NCI-H1436 treated with DMSO at 0.1 percent for 48 hours (cell line): ENCODE measurements at places on chromosomes 13 and 19.

GRCh38 chr13:43297967-43298678 lies 274.7 kb downstream of the DNAJC15 start:
- no peak for DNase-seq

DNA sequence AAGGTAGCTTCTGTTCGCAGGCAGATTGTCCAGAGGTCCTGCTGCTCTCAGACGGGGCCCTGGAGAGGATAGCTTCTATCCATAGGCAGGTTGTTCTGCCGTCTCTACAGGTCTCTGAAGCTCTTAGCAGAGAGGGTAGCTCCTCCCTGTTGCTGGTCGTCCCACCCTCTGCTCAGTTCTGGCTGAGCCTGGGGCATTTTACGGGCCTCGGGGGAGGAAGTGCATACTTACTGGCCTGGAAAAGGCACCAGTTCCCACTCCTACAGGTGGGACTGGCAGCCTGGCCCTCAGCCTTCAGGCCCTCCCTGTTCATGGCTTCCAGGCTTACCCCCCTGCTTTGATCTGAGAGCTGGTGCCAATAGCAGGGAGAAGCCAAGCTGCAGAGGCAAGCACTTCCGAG lies 42.3 kb downstream of the USPL1 start:
- no peak for DNase-seq

DNA sequence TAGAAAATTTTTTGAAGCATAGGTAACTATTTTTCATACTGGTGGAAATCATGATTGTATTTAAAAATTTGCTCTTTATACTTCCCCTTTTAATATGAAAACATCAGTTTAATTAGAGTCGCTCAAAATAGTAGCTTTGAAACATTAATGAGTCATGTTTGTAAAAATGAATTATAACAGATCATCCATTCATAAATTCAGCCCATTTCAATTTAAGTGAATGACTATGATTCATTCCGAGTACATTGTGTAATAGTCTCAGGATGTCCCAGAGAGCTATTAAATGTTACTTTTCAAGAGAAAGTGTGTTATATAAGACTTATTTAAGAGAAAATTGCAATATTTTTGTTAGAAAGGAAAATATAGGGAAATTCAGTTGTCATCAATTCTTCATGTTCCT lies 111.0 kb downstream of the FNDC3A start:
- no peak for DNase-seq

GRCh38 chr13:49791315-49791710 lies 1.2 kb downstream of the KPNA3 start:
- DNase-seq: no peak

GRCh38 chr13:113763961-113764792 lies 5.2 kb downstream of the TMEM255B start:
- no peak for DNase-seq

DNA sequence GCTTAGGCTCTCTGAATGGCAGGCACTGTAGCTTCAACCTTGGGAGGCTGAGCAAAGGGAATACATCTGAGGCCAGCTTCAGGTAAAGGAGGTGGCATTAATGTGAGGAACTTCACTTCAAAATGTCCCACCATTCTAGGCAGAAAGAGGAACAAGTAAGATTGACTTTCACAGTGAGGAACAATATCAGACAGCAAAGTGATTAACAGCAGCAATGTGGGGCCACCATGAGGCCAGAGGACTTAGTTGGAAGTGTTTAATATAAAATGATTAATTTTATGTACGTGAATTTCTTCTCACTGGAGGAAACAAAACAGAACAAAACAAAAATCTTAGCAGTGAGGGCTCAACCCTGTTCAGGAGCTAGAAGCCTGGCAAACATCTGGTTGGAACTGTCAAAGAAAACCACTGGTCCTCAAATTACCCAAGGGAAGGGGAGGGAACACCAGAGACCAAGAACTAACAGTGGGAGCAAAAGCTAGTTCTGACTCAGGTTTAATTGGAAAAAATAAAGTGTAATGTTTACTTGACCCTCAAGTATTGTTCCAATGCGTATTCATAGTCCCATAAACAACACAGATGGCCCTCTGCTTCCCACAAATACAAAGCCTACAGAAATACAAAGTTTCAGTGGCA lies 43.9 kb upstream of the FRY start:
- DNase-seq: no peak

GRCh38 chr13:54574791-54575190 lies 1546.2 kb downstream of the OLFM4 start:
- DNase-seq: no peak

DNA sequence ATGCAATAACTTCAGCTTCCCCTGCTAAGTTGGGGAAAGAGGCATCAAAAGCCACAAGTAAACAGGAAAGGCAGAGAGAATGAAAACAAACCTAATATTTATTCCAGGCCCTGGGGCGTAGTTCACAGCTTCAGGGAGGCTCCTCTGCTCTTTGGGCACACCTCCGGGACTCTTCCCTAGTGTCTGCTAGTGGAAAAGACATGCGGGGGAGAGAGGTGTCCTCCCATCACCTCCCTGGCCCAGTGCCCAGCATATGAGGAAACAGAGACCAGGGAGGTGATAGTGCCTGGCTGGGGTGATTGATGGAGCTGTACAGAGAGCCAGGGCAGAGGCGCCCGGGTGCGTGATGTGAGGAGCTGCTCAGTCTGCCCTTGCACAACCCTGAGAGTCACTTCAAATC lies 71.0 kb downstream of the RASL11A start:
- no peak for DNase-seq

GRCh38 chr19:6414793-6415590 lies 9.6 kb downstream of the KHSRP start:
- DNase-seq: no peak

GRCh38 chr13:51822106-51822815 lies 18.3 kb upstream of the DHRS12 start:
- DNase-seq: no peak

DNA sequence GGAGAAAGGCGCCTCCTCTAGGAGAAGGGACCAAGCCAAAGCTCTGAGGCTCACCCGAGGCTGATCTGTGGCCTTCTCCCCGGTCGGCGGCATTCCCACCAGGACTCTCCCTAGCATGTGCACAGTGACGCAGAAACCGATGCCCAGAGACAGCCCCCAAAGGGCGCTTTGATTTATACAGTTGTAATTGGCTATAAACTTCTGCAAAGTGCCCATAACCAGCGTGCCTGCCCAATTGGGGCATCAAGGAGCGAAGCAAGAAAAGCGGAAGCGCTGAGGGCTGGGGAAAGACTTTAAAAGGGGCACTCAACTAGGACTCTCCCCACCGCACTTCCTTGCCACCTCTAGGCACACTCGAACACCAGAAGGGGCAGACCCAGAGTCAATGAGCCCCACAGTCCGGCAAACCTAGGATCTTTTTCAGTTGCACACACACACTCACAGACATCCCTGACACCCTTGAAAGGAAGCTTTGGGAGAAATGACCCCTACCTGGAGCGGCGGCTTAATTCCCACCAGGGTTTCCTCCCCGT lies 1.8 kb downstream of the CDX2 start:
- DNase-seq: no peak

DNA sequence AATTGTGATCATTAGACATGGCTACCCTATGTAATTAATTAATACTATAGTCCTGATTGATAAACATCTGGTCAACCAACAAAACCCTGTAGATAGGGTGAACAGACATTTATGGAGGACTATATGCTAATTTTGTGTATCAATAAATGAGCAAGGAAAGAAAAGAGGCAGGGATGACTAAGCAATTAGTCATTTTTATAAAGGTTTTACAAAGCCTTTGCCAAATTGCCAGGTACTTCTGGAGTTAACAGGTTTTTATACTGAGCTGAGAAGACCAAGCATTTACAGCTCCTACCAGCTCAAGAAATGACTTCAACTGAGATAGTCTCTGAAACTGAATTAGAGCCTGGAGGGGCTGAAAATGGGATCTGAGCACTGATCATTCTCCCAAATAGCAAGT lies 186.8 kb upstream of the PRR20A start:
- no peak for DNase-seq

DNA sequence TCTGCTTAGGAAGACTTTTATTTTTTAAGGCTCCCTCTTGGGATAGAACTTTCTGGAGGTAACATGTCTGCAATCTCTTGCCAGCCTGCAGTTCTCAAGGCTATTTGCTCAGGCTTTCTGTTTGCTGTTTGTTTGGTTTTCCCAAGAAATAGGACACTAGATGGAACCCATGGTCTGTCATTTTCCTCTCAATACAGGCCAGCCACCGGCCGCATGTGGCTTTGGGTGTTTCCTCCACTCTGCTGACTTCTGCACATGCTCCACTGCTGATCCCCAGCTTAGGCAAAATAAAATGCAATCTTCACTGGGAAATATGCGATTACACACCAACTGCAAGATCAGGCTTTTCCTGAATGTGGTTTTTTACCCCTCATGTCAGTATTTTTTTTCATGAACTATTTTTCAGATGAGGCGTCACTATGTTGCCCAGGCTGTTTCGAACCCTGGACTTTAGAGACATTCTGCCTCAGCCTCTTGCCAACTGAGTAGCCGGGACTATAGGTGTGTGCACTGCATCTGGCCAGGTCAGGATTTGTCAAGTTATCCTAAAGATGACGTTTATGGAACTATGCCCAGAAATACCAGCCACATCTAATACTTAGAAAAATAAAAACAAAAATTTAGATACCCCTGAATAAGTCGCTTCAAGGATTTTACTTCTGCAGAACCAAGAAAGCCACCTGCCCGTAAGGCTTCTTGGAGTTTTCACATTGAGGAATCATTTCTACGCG lies 94.3 kb upstream of the PABPC3 start:
- no peak for DNase-seq

GRCh38 chr19:20124879-20125278 lies 42.1 kb upstream of the ZNF486 start:
- no peak for DNase-seq

- no peak for DNase-seq
These were observed 22.3 kb upstream of the SPACA7 start for GRCh38 chr13:112353856-112354255.

GRCh38 chr19:15562861-15563260 lies 52.2 kb upstream of the CYP4F8 start:
- no peak for DNase-seq

GRCh38 chr13:43522788-43523187 lies 264.0 kb downstream of the ENOX1 start:
- no peak for DNase-seq

- DNase-seq: no peak
These were observed 136.8 kb upstream of the SERP2 start for GRCh38 chr13:44236801-44237207.

DNA sequence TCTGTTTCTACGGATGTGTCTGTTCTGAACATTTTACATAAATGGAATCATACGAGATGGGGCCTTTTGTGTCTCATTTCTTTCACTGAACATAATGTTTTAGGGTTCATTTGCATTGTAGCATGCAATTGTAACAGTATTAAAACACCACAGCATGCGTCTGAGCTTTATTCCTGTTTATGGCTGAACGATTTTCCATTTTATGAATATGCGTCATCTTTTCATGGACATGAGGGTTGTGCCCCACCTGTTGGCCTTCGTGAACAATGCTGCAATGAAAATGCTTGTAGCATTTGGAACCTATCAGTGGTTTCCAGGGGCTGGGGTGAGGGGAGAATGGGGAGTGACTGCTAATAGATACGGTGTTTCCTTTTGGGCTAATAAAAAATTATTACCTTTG lies 5.1 kb downstream of the OR10H1 start:
- DNase-seq: no peak

DNA sequence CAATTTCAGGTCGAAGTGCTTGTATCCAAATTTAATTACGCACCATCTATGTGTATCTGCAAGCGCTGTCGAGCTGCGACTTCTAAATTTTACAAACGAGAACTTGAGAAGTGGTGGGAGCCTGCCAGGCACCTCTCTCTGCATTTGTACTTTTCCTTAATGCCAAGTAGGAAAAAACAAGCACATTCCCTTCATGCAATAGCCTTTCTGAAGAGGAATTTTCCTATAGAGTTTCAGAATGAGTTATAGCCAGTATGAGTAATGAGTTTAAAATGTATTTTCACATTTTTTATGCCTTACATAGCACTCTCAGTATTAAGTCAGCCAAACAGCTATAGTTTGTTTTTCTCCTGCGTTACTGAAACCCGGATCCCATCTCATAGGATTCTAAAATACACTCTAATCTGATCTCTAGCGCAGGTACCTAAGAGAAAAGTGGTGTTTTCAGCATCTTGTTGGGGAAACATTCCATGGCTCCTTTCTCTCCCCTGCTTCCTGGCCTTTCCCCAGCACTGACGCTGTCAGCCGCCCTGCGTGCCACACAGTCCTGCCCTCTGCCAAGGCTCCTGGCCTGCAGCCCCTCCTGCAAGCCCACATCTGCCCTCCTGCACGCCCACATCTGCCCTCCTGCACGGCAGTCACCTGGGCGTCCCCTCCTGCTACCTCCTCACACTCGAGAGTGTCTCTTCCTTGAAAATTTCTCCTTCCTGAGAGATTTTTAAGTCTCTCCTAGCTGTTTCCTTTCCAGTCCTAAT lies 526.9 kb downstream of the MYO16 start:
- no peak for DNase-seq

DNA sequence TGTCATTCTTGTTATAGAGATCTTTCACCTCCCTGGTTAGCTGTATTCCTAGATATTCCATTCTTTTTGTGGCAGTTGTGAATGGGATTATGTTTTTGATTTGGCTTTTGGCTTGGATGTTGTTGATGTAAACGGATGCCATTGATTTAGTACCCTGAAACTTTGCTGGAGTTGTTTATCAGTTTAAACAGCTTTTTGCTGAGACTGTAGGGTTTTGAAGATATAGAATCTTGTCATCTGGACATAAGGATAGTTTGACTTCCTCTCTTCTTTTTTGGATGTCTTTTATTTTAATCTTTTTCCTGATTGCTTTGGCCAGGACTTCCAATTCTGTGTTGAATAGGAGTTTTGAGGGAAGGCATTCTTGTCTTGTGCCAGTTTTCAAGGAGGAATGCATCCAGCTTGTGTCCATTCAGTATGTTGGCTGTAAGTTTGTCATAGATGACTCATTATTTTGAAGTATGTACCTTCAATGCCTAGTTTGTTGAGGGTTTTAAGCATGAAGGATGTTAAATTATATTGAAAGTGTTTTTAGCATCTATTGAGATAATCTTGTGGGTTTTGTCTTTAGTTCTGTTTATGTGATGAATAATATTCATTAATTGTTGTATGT lies 16.8 kb downstream of the ZNF431 start:
- no peak for DNase-seq

GRCh38 chr13:112453207-112453829 lies 77.2 kb downstream of the SPACA7 start:
- DNase-seq: no peak

GRCh38 chr19:3778899-3779723 lies 7.1 kb downstream of the MATK start:
- no peak for DNase-seq

GRCh38 chr19:919199-920050 lies 2.3 kb downstream of the KISS1R start:
- DNase-seq: no peak

DNA sequence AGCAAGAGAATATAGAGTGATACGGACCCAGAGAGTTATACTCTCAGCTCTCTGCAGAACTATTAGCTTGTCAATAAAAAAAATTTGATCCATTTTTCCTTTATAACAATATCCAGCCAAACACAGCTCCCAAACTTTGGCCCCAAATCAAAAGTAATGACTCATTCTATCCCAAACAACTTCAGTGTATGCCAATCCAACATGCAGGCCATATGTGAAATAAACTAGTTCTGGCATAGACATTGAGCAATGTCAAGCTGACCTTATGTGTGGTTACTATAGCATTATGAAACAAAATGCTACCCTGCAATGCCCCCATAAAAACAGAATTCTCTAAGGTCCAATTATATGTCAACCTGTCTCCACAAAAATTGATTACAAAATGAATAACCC lies 209.5 kb downstream of the DNAJC15 start:
- no peak for DNase-seq
